ENCODE measurements at places on chromosomes 7 and 10.
A peak's percentile ranks its signal among the peaks of the same experiment; 100 is the strongest.

- DNase-seq: peak; percentile 28
These were observed 25.6 kb downstream of the CDC123 start for GRCh38 chr10:12221323-12222298.

DNA sequence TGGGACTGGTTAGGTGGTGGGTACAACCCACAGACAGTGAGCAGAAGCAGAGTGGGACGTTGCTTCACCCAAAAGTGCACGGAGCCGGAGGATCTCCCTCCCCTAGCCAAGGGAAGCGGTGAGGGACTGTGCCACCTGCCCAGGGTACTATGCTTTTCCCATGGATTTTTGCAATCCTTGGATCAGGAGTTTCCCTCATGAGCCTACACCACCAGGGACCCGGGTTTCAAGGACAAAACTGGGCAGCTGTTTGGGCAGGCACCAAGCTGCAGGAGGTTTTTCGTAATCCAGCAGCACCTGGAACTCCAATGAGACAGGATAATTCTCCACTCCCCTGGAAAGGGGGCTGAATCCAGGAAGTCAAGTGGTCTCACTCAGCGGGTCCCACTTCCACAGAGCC, 209.1 kb upstream of the CXCL12 start:
- DNase-seq: no peak

DNA sequence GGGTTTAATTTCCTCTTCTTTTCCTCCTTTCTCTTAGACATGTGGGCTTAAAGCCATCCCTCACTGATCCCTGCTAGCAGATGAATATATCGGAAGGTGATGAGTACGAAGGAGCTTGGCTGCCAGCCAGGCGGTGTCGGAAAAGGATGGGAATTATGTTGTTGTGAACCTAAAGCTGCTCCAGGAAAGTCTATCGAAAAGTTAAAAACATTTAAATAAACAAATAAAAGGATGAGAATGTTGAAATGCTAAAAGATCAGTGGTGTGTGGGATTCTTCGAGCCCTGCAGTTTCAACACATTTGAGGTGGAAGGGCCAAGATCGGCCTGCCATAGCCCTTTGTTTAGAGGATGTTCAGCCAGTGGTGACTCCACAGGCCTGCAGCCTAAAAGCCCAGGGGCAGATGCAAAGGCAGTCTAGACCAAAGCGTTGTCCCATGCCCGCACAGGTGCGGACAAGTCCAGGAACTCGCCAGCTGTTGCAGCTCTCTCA, 107.9 kb downstream of the JCAD start:
- DNase-seq: peak; percentile 20

DNA sequence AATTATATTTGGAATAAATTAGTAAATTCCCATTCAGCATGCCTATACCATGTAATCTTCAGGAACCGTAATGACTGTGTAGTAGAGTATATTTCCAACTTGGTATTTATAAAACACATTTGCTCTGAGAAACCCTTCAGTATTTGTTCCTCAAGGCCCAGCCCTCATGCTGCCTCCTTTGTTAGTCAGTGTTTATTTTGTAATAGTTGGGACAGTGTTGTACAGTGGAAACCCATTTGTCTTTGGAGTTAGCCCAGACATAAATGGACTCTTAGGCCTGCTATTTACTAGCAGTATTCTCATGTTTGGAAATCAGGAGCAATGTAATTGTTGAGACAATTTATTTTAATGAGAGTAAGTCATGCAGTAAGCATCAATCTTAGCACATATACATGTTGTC, 686.9 kb downstream of the AUTS2 start:
- no peak for DNase-seq

Measured in brain microvascular endothelial cell (primary cell).